ENCODE measurements at places on chromosomes 5 and 9.

- no peak for DNase-seq
These were observed 111.7 kb downstream of the TLR4 start for GRCh38 chr9:117815948-117816347.

DNA sequence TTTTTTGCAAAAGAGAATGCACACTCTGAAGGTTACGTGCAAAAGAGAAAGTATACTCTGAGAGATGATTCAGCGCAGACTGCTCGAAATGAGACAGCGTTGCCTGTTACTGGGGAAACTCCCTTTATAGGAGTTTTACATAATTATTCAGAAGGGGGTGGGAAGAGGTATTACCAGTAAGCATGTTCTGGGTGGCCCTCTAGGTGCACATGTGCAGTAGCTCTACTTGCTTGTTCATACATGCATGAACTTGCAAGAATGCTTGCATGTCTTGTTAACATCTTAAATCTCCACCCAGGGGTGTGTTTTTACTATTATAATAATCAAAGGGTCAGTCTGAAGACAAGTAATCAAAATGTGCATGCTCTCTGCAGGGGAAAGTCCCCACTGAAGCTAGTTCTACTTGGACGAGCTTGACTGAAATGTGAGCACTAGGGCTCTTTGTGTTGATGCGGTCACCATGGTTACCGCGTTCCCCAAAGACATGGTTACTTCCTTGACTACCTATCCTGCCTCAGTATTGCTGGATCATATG is 75.5 kb downstream of the SGCD start:
- DNase-seq: no peak

DNA sequence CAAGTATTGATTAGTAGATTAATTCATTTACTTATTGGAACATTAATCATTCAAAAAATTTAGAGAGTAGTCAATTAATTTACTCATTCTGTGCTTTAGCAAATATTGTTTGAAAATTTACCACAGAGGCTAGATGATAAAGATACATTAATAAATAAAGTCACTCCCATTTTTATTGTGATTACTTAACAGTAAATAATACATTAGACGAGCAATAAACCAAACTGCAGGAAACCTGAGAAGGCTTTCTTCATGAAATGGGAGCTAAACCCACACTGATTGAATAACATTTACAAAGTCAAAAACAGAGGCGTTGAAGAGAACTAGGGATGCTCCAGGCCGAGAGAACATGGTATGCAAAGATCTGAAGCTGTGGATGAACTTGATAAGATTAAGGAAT is 38.8 kb upstream of the PRDM9 start:
- DNase-seq: no peak

DNA sequence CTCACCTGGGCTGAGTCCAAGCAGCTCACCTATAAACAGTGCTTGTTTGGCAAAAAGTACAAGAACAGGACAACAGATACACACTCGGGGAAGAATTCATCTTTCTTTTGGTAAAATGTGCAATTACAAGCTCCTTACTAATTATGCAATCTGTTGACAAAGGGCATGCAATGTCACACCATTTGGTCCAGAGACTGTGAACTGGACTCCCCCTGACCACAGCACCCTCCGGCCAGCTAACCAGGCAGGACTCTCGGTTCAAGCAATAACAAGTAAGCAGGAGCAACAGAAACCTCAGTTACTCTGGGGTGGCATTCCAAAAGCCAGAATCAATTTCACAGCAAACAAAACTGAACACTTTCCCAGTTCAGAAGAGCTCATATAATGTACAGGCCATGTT is 113.8 kb downstream of the GNAQ start:
- DNase-seq: no peak

GRCh38 chr9:132075853-132076252 is 3.8 kb downstream of the MED27 start:
- no peak for DNase-seq

- DNase-seq: no peak
These were observed 26.8 kb downstream of the PIP5K1B start for GRCh38 chr9:68731857-68732256.

DNA sequence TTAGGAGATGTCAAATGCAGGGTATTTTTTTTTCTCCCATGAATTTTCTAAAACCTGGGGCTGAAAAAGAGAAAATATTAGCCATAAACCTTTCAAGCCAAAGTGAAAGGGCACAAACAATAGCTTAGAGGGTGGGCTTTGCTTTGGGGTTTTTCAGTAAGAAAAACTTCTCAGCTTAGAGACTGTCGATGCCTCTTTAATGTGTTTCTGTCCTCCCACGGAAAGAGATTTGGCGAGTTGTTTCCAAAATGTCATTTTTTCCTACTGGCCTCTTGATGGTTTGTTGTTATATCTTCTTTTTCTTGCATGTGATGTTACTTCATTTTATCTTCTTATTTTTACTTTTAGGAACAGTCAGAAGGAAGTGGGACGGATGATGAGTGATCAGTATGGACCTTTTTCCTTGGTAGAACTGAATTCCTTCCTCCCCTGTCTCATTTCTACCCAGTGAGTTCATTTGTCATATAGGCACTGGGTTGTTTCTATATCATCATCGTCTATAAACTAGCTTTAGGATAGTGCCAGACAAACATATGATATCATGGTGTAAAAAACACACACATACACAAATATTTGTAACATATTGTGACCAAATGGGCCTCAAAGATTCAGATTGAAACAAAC is 177.3 kb downstream of the SMARCA2 start:
- DNase-seq: no peak

- DNase-seq: no peak
These were observed 159.3 kb downstream of the DMAC1 start for GRCh38 chr9:7640231-7640630.

DNA sequence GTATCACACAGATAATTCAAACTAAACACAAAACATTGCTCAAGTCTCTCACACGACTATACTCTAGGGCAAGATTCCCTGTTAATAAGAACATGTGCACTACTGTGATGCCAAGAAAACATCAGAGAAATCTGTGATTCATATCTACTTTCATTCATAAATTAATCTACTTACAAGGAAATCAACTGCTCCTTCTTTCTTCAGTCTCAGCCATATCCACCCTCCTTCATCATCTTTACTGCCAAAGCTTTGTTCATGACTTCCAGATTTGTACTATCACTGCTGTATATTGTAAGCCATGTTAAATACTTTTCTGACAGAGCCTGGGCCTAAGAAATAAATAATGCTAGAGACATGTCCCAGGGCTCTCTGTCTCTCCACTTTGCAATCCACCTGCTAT is 35.1 kb downstream of the CTNNAL1 start:
- no peak for DNase-seq

- no peak for DNase-seq
These were observed 56.1 kb downstream of the TSTD2 start for GRCh38 chr9:97577051-97577450.

DNA sequence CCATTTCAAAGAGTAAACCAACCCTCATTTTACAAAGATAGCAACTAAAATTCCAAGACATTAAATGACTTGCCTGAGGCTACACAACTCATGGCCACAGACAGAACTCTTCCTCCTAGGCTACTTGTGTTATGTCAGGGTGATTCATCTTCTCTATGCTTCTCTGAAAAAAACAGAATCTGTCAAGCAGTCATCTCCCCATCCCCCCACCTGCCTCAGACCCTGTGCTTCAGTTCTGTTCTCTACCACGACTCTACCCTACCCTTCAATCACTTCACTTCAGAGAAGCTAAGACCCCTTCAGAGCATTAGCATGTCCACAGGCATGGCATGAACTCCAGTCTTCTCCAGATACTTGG is 277.7 kb upstream of the PTGER4 start:
- no peak for DNase-seq

- DNase-seq: no peak
These were observed 130.5 kb upstream of the ZNF608 start for GRCh38 chr5:124876983-124877382.

DNA sequence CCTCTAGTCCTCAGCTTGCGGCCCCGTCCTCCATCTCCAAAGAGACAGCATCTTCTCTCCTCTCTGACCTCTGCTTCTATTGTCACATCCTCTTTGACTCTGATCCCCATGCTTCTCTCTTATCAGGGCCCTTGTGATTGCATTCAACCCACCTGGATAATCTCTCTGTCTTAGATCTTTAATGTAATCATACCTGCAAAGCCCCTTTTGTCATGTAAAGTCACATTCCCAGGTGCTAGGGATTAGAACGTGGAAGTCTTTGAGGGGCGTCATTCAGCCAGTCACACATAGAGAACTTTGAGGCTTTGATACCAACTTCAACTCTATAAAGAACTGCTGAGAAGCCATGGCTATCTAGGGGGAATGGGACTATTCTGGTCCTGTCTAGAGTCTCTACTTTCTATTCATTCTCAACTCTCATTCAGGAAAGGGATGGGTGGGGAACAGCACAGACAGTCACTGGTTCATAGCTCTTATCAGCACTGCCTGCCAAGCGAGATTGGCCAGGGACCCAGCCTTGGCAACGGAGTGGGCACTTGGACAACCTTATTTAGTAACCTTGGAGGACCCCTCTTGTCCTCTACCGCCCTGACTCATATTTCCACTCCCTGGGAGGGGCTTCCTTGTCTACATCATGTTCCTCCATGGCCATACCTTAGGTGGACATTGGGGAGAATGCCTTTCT is 29.0 kb downstream of the TAS2R1 start:
- no peak for DNase-seq

GRCh38 chr9:101451498-101451897 is 15.9 kb upstream of the ALDOB start:
- DNase-seq: no peak
